ENCODE measurements at places on chromosomes 3 and 15.

DNA sequence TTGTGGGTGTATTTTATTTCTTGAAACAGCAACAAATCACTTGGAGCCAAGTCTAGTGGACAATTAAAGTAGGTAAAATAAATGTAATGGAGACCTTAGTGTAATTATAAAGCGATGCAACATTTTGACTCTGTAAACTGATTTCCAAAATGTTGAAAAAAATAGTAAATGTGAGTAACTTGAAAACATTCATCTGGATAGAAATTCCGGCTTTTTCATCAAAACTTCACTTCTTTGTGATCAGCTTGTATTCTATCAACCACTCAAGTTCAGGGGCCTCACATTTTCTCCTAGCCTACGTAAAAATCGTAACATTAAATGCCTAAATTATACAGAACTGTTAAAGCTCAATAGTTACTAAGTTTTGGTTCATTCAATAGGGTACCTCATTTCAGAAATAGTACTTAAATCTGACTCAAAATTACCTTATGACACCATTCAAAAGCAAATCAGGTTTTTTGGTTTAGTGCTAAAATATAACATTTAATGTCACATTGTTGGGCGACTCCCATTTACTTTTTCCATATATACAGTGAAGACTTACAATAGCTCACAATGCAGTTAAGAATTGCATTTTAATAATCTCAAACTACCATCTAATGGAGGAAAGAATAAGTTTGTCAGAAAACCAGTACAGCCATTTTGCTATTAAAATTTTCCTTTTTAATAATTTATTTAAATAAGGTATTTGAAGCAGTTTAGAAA, 12.7 kb downstream of the CCNL1 start:
- DNase-seq: no peak

- no peak for DNase-seq
Observed at GRCh38 chr3:33063651-33064051, 33.3 kb downstream of the GLB1 start.

DNA sequence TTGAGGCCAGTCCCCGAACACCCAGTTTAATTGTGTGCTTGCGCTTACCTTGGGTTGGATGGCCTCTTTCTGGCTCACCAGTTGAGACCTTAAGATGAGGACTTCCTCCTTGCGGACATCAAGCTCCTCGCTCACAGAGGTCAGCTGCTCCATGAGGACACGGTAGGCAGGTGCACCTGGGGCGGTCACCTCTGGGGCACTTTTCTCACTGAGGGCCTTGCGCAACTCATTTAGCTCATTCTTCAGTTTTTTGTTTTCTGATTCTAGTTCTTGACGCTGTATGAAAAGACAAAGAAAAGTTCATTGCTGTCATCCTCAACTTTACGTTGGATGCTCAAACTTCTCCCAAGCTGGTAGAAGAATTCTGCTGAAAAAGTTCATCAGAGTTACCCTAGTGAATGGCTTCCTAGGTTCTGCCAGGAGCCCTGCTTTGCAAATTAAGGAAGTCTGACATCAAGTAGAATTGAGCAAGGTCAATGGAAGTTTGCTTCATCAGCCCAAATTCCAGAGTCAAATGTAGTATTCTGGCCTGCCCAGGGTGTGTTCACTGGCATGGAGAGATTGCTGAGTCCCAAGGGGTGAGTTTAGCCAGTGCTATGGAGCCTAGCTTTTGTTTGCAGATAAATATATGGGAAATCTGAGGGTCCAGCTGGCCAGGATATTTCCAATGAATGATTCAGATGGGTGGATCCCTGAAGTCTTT, 55.8 kb upstream of the MYO5C start:
- no peak for DNase-seq

DNA sequence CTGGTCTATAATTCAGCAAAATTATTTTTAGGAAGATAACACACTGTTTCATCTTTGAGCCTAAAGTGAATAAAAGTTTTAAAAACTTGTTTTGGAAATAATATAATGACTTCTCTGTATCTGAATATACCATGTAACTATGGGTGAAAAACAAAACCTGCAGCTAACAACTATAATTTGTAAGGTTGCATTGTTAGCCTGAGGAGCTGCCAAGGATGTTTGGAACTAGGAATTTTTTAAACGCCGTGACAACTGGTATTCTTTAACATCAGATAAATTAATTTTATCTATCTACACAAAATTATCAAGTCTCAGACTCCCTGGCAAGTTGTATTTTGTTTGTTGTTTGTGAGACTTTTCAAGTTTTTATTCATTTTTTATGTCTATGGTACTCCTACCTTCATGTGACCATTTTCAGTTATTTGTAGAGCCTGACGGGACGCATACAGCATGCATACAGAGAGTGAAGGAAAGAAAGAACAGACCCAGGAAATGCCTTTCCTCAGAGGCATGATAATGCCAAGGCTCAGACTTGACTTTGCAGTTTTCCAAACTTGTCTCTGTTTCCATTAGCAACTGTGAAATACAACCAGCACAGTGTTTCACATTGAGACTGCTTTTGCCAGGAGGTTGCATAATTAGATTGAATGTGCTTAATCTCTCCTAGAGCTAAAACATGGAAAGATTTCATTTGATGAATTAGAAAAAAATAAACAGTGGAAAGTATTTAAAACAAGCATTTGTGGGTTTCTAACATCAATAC, 60.8 kb upstream of the ARHGEF26 start:
- no peak for DNase-seq

- DNase-seq: no peak
Observed at GRCh38 chr3:15403495-15403894, 23.8 kb downstream of the METTL6 start.

DNA sequence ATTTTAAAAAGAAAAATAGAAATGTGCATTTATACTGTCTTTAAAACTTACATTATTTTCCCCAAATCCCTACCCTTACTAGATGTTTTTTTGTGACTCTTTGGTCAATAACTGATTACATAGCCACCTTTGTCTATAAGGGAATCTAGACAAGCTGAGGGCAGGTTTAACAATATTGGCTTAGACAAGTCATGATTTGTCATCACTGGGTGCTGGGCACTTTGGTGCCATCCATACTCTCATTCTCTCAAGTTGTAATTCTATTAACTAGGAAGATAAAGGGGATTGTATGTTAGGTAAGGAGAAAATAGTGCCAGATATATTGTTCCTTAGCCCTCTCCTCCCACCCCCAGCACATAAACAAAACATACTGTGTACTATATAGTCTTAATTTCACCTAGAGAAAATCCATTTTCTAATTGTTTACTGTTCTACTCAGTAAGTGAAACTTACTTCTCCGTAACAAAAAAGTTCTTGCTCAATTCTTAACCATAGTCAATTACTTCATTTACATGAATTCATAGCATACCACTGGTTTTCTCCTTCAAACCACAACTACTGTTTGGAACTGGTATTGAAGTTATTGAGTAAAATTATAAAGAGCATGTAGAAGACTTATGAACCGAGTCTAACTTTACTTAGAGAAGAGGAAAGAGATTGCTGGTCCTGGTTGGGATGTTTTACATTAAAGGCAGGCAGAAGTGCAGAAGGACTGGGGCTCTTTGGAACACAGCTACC, 877.1 kb downstream of the PDCD6IP start:
- DNase-seq: no peak

DNA sequence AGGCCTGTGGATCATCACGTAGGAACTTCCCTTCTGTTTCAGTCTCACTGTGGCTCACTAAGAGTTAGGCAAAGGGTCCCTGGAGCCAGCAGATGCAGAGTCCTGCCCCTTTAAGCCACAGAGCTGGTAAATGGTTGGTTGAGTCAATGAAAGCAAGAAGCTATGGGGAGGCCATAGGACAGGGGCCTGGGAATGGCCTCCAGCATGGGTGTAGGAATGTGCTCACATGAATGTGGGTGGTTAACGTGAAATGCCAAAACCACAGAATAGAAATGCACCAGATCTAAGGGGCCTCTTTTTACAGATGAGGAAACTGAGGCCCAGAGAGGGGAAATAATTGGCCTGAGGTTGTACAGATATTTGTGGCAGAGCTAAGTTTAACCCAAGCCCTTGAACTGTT, 150.3 kb downstream of the TLE3 start:
- DNase-seq: no peak

GRCh38 chr3:158709666-158710083, 22.6 kb downstream of the RARRES1 start:
- no peak for DNase-seq

- no peak for DNase-seq
Observed at GRCh38 chr3:191381303-191381702, 51.0 kb upstream of the UTS2B start.

DNA sequence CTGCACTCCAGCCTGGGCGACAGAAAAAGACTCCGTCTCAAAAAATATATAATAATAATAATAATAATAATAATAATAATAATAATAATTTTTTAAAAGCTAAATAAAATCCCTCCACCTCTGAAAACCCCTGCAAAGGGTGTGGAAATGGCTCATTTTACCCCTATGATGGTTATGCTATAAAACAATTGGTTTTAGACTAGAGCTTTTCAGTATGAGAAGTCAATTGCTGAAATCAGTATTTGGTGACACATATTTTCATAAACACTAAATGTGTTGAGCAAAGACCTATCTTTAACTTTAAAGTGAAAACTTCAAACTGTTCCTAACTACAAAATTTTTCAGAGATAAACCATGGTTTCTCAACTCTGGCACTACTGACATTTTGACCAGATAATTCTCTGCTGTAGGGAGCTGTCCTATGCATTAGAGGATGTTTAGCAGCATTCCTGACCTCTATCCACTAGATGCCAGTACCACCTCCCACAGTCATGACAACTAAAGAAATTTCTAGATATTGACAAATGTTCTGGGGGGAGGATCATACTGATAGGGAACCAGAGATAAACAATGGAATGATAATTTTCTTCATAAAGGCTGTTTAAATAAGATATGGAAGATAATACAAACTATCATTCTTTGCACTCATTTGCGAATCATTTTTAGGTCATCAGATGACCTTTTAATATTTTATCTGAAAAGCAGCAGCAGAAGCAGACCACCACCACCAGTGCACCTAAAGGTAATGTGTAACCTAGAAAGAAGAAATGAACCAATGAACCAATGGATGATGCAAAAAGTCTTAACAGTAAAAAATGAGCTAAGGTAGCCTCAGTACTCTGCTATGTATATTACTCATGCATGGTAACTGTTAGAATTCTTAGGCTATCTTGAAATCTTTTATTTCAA, 13.8 kb downstream of the PTPN9 start:
- no peak for DNase-seq

GRCh38 chr3:58452176-58452575, 18.5 kb upstream of the PDHB start:
- no peak for DNase-seq

DNA sequence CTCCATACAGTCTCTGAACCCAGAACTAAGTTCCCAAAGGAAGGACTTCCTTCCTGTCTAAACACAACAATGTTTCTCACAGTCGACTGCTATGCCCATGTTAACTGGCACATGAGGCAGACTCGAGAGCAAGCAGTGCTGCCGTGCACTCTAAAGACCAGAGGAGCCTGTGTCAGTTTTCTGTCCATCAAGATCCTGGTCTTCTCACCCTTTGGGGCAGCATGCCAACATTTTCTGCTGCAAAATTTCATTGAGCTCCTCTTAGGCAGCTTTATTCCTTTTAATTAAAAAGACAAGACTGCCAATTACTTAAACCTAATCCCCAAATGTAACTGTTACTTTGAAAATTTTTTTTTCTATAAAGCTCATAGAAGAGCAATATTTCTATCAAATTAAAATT, 205.1 kb downstream of the GAP43 start:
- no peak for DNase-seq

GRCh38 chr15:99408236-99409096, 157.2 kb downstream of the LRRC28 start:
- no peak for DNase-seq

DNA sequence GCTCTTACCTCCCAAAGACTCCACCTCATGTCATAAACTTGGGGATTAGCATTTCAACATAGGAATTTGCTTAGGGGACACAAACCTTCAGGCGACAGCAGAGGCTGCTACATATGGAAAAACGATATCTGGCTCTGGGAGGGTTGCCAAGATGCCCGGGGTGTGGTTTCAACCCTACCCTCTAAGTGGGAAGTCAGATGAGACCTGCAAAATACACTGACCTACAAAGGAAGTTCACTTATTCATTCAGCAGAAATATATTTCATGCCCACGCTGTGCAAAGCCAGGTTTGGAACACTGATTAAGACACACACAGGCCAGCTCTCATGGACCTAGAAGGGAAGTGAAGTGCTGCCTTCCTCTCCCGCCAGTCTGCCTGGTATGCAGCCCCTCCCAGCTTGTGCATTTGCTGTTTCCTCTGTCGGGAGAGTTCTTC, 239.3 kb downstream of the FEZF2 start:
- DNase-seq: no peak

DNA sequence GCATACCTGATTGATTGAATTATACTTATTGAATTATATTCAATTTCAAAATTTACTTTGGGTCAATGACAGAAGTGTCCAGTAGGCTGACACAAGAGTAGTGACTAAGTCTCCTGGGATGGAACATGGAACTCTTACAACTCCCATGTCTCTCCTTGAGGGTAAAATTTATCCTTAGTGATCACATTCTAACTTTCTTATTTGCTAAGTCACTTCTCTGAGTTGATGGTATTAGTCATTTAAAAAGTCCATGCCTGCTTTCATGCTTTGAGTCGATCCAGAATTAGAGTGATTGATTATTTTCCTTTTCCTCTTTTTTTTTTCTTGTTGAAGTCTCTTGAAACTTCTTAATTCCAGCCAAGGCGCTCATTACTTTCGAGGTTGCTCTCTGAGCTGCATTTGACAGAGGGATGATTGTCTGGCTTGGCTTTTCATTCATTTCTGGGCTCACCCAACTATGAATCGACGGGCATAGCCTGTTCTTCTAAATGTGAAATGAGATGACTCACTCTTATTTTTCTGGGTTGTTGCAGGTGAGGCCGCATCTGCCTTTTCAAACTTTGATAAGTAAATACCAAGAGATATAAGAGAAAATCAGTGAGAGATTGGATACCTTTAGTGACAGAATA, 34.9 kb downstream of the LRRC3B start:
- DNase-seq: no peak

DNA sequence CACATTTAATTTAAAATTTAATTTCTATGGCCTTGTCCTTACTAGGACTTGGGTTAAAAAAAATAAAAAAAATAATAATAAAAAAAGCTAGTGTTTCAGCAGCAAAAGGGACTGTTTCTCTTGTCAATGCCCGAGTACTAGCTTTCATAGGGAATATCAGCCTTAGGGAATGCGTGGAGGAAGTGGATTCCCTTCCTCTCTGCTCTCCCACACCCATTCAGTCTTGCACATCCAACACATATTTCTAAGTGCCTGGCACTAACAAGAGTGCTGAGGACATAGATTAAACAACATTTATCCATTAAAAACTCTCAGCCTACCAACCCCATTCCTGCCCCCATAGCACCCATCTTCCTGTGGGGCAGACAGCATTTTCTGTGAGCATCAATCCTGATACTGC, 6.2 kb downstream of the ZNF385D start:
- DNase-seq: no peak

DNA sequence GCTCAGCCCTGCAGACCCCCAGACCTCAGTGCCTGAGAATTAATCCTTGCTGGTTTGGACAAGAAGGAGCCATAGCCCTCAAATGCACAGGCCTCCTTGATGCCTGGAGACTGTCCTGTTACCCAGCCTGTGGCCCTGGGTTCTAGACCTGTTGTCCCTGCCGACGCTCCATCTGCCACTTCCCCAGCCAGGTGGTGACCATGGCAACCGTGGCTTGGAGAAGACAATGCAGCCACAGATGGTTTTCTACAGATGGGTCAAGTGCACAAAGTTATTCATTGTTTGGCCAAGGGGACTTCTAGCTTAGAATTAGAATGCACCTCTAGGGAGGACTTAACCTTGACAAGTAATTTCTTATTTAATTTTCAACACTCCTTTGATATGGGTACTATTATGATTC, 297.1 kb downstream of the UACA start:
- no peak for DNase-seq

Data from progenitor cell of endocrine pancreas (in vitro differentiated cells).